Transverse colon (tissue), 4 donors: ENCODE measurements at places on chromosomes 5 and 9.

GRCh38 chr5:180126716-180127681 is 55.4 kb upstream of the RNF130 start:
- DNase-seq, result no peak

DNA sequence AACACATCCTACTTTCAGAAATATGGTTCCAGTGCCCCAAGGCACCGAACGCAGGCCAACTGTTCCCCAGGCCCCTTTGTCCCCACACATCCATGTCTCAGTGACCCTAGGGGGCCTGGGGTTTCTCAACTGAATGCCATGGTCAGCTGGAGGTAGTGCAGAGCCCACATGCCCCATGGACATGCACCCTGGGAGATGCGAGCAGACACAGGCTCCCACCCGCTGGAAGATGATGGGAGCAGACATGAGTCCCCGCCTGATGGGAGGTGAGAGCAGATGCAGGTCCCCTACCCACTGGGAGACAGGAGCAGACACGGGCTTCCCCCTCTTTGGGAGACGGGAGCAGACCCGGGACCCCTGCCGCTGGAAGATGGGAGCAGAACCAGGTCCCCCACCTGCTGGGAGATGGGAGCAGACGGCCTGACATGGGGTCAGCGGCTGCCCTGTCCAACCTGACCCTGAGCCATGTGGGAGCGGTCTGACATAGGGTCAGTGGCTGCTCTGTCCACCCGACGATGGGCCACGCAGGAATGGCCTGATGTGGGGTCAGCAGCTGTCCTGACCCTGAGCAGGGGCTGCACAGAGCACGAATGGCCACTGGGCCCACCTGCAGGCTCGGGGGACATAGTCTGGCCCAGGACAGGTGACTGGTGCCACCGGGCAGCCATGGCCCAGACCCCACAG is 18.4 kb downstream of the ZDHHC11B start:
- DNase-seq, result no peak

DNA sequence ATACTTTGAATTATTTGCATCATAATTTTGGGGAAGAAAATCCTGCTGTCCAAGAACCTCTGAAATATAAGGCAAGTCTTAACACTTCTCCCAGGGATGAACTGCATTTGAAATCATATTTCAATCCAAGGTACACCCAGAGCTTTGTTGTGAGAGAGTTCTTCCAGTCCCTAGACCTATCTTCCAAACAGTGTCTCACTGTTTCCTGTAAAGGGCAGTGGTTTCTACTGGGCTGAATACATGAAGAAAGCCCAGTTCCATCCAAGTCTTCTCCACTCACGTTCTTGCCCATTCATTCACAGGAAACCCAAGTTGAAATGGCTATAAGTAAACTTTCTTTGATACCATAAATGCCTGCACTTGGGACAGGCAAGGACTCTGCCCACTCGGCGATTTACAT is 108.3 kb upstream of the LHFPL2 start:
- DNase-seq, result no peak

DNA sequence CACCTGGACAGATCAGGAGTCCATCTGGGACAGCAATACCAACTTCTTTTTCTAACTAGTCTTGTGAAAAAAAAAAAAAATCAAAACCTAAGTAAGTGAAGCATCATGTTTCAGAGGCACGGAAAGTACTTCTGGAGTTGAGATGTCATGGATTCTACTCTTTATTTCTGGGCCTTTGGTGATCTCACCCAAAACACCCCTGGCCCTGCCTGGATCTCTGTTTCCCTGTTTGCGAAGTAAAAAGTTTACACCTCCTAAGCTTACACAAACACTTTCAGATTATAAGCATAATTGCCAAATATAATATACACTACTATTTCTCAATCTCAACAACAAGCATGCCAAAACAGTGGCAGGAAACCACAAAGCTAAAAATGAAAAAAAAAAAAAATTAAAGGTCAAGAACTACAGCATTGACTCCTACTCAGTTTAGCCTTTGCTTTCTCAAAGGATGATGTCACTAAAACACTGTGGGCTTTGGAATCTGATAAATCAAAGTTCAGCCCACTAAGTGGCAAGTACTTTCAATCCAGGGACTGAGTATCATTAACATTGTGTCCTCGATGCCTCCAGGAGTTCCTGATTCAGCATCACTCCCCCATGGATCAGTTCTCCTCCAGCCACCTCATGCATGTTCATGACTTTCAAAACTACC is 291.9 kb downstream of the NFIB start:
- no peak for DNase-seq

DNA sequence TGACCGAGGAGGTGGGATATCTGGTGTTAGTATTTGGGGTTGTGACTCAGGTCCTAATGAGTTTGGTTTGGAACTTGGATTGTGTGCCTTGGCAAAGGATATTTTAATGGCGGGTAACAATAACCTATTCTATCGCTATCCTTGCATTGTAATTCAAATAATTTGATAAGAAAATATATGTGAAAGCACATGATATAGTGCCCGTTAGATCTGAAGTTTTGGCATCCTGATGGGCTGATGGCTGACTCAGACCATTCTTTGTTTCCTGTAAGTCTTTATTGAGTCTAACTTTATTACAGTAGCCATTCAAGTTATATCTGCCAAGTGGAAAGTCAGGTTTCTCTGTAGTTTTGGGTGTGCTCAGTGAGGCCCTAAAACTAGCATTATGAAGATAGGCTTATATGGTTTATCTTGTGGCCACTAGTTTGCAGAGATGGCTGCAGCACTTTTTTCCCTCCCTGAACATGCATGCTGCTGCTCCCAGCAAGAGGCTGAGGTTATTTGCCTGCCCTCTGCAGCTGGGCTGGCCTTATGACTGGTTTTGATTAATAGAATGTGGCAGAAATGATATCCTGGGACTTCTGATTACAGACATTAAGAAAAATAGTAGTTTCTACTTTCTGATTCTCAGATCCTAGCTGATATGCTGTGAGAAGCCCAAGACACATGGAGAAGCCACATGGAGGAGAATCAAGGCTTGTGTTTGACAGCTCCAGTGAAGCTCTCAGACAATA is 46.6 kb downstream of the CFAP95 start:
- no peak for DNase-seq

DNA sequence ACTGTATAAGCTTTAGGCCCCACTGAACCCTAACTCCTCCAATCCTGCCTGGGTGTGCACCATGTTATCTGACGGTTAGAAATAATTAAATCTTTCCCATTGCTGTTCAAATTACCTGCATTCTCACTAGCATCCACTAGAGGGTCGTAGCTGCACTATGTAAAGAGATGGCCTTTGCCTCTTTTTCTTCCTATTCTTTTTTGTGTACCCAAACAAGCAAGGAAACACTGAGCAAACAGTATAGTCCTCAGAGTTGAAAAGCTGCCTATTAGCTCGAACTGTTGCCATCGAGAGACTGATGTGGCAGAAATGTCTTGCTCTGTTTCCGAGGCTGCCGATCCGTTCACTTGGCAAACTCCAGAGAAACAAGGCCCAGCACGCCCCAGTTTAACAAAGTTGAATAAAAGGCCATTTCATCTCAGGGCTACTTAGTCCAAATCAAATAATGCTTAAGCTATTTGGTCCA is 163.8 kb upstream of the TRPM3 start:
- peak; percentile 11 for DNase-seq

GRCh38 chr9:116475201-116475600 is 211.9 kb upstream of the TRIM32 start:
- no peak for DNase-seq

GRCh38 chr9:94650949-94651348 is 11.6 kb upstream of the FBP1 start:
- no peak for DNase-seq

DNA sequence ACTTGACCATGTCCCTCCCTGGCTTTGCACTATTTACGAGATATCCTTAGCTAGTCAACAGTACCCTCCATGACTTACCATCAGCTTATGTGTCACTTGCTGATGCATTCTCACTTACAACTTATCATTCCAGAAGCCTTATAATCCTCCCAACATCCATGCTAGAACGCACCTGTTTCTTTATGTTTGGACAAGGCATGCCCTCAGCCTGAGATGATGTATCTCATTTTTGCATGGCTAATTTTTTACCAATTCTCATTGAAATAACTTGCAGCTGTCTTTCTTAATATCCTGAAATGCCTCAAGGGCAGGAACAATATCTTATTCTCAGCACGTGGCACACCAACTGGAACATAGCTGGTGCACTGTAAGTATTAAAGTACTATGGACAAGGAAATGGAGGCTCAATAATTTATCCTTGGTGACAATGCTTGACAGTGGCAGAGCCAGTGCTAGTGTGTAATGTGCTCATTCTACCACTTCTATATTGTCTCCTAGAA is 281.6 kb downstream of the SLF1 start:
- DNase-seq, result no peak

GRCh38 chr5:93161661-93162654 is 419.1 kb downstream of the NR2F1-AS1 start:
- no peak for DNase-seq

DNA sequence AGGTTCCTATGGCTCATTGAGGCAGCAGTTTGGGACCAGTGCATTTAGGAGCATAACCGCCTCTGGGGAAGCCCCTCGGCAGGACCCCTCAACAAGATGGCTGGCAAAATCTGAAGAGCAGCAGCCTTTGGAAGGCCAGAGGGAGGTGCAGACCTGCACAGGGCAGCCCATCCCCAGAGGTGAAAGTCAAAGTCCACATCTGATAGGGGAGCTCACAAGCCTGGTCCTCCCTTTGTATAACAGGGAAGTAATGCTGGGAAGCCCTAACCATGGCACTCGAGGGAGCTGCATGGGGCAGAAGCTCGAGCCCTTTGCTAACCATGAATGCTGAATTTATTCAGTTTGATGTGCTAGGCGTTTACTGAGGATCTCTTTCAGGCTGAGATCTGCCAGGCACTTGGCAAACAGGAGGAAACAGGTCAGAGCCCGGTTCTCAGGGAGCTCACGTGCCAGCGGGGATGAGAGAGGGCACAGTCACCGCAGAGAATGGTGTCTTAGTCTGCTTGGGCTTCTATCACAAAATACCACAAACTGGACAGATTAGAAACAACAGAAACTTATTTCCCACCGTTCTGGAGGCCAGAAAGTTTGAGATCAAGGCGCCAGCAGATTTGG is 114.1 kb downstream of the GABBR2 start:
- DNase-seq, result no peak

- no peak for DNase-seq
Observed at GRCh38 chr9:133768859-133769510, 30.8 kb upstream of the SARDH start.

- no peak for DNase-seq
Observed at GRCh38 chr9:123820139-123820538, 109.8 kb downstream of the DENND1A start.

DNA sequence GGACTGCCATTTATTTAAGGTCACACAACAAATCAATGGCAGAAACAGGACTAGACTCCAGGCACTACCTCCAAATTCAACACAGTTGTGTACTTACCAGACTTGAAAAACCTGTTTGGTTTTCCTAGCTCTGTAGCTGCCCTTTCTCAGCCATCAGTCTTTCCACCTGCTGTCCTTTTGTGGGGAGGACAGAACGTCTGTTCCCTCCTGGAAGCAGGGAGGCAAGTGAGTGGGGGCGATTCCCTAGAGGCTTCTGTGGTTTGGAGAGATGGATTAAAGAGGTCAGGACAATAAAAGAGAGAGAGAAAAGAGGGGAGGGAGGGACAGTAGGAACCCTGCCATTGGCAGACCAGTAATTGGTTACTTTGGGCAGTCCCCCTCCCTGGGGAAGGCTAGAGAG is 14.7 kb downstream of the ASTN2 start:
- DNase-seq, result no peak

DNA sequence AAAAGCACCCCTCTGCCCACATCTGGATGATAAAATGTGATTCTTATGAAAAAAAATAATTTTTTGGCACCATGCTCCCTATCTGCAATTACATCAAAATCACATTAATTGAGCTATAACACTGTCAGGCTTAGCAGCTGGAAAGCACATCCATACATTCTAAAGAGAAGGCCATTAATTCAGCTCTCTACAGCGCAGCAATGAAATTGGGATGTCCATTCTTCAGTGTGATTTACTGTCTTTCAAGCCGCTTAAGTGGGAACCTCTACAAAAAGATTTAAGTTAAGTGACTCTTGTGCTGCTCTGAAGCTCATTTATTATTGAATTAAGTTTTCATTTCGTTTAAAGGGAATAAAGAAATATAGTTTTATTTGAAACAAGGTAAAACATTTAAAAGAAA is 171.3 kb downstream of the EBF1 start:
- no peak for DNase-seq

DNA sequence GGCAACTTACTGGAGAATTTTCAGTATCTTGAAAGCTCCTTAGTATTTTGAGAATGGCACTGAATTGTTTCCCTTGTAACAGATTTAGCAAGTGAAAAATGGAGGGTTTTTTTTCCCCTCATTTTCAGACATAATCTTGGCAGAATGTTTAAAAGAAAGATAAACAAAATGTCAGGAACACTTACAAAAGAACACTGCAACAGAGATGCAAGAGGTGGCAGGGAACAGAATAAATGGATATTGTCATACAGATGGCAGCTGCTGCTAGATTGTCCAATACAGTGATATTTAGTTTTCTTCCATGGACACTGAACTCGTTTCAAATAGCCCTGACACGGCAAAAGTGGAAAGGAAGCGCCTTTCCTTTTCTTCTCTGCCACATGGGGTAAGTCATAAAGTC is 76.9 kb upstream of the ZNF608 start:
- no peak for DNase-seq

- no peak for DNase-seq
Observed at GRCh38 chr9:13213337-13213736, 66.2 kb downstream of the MPDZ start.

DNA sequence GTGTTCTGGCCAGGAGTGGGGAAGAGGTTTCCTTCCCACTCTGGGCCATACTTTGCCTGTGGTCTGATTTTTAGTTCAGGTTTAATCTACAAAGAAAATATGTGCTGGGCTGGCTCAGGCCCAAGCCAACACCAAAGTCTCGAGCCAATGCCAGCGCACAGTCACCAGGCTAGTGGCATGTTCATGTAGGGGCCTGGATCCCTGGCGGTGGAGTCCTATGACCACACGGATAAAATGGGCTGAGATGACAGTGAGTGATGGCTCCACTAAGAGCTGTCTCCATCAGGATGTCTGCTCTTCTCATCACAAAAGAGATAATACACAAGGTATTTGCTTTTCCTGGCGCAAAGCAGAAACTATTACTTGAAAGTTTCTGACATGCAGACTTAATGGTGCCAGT is 92.9 kb upstream of the PTPN3 start:
- DNase-seq, result no peak

DNA sequence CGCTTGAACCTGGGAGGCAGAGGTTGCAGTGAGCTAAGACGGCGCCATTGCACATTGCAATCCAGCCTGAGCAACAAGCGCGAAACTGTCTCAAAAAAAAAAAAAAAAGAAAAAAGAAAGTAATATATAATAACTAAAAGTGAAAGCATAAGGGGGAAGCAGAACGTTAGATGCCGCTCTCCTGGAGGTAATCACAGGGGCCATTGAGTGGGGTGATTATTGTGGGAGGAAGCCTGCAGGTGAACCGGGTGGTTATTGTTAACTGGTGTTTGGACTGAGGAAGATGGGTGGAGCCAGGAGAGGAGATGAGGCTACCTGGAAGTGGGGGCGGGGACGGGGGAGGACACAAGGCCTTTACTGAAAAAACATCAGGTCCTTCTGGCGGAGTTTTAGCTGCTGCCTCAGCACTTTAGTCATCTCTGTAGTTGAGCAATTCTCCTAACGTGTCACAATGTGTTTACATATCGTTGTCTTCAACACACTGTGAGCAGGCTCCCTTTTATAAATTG is 5.3 kb upstream of the TJP2 start:
- peak; percentile 58 for DNase-seq
